ENCODE measurements at places on chromosomes 5 and 9.

GRCh38 chr5:107615299-107615817 lies 55.4 kb downstream of the EFNA5 start:
- DNase-seq = no peak

GRCh38 chr9:113741886-113742854 lies 133.9 kb upstream of the ZNF618 start:
- no peak for DNase-seq

GRCh38 chr9:27337236-27337635 lies 40.3 kb upstream of the EQTN start:
- DNase-seq = no peak

DNA sequence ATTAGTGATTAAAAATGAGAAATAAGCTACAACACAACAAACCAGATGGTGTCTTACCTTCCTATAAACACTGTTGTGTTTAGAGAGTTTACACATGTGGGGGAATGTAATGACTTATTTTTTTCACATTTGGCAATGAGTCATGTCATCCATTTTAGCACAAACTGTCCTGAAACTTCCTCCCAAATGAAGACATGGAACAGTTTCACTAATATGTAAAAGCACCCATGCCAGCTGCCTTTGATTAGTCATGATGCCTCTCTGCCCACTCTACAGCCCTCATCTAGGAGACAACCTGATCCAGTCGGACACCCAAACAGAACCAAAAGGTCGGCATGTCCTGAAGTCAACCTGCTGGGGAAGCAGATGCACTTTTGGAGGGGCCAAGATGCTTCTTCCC lies 98.2 kb downstream of the SEMA5A start:
- DNase-seq = no peak

DNA sequence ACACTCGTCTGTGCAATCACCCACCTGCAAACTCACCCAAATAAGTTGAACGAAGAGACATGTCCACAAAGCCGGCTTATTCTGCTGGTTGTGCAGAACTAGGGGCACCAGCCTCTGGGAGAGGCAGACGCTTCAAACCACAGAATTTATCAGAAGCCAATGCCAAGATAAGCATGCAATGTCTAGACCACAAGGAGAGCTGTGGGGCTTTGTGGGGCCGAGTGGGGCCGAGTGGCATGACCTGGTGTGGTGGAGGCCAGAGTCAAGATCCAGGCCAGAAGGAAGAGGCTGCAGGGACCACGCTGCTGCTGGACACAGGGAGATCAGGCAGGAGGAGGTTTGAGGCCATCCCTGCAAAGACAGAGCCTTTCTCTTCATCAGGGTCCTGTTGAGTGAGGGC lies 259.0 kb downstream of the IRX2 start:
- no peak for DNase-seq

- no peak for DNase-seq
Measured at GRCh38 chr9:100057624-100058023, 41.2 kb downstream of the ERP44 start.

DNA sequence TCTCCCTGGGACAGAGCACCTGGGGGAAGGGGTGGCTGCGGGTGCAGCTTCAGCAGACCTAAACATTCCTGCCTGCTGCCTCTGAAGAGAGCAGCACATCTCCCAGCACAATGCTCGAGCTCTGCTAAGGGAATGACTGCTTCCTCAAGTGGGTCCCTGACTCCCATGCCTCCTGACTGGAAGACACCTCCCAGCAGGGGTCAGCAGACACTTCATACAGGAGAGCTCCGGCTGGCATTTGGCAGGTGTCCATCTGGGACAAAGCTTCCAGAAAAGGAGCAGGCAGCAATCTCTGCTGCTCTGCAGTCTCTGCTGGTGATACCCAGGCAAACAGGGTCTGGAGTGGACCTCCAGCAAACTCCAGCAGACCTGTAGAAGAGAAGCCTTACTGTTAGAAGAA lies 77.2 kb downstream of the SLCO6A1 start:
- DNase-seq = no peak

DNA sequence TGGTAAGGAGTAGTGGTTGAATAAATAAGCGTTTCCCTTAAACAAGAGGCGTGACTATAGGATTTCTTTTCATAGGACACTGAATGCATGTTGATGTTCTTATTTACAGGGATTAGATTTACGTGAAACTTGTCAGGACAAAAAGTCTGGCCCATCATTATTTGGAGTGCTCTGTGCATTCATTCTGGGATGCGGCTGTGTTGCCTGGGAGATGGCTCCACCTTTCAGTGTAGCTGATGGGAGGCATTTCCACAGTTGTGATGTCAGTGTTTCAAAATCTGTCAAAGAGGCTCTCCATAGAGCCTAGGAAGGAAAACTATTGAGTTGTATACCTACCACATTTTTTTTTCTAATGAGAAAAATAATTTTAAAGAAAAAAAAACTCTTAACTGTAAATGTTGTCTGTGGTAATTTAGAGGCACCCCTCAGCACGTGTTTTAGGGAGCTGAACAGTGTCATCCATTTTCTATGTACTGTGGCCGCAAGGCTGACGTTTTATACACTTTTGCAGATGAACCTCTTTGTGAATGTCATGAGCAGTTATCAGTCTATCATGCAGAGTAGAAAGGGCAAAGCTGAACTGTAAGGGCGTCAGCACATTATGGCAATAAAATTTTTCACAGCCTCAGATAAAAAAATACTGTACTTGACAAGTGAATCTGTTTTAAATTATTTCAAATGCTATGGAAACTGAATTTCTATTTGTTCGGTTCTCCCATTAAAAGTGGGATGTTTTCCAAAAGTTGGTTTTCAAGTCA lies 202.7 kb downstream of the PBX3 start:
- DNase-seq = no peak

GRCh38 chr5:127647361-127647958 lies 1.4 kb upstream of the CTXN3 start:
- no peak for DNase-seq

DNA sequence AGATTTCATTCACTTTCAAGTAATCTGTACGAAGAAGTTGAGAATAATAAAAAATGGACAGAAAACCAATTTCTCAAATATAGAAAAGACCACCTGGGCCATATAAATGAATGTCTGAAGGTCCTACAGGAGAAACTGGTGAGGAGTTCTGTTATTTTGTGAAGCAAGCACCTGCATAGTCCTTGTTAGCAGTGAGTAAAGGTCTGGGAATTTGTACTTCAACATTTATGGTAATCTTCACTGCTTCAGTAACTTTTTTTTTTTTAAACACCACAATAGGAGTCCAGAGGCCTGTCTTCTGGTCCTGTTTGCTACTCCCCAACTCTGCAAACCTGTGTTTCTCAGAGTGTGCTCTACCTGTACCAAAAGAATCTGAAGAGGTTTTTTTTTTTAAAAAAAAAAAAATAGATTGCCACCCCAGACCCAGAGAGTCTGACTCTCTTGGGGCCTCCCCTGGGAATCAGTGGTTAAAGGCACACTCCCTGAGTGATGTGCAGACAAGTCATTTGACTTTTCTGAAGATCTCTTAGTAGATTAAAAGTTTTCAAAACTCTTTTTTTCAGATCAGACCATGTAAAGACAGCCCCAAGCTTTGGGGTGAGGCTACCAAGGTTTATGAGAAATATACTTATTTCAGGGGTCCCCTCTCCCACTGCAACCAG lies 55.5 kb downstream of the FAM81B start:
- DNase-seq = peak; percentile 61

- no peak for DNase-seq
Measured at GRCh38 chr9:72875221-72875620, 77.6 kb downstream of the ALDH1A1 start.

- no peak for DNase-seq
Measured at GRCh38 chr9:126763130-126763764, 41.6 kb upstream of the ZBTB43 start.

GRCh38 chr9:130433168-130433946 lies 11.4 kb upstream of the ASS1 start:
- no peak for DNase-seq

- no peak for DNase-seq
Measured at GRCh38 chr5:142939884-142940283, 169.7 kb downstream of the ARHGAP26 start.

GRCh38 chr9:126698251-126698650 lies 84.5 kb downstream of the LMX1B start:
- DNase-seq = no peak

GRCh38 chr5:170075696-170076095 lies 30.0 kb upstream of the FOXI1 start:
- no peak for DNase-seq

- DNase-seq = no peak
Measured at GRCh38 chr9:96135753-96136290, 166.2 kb downstream of the HSD17B3 start.

GRCh38 chr5:32503261-32503660 lies 58.7 kb upstream of the ZFR start:
- DNase-seq = no peak

GRCh38 chr5:133396814-133397213 lies 215.5 kb downstream of the FSTL4 start:
- no peak for DNase-seq

DNA sequence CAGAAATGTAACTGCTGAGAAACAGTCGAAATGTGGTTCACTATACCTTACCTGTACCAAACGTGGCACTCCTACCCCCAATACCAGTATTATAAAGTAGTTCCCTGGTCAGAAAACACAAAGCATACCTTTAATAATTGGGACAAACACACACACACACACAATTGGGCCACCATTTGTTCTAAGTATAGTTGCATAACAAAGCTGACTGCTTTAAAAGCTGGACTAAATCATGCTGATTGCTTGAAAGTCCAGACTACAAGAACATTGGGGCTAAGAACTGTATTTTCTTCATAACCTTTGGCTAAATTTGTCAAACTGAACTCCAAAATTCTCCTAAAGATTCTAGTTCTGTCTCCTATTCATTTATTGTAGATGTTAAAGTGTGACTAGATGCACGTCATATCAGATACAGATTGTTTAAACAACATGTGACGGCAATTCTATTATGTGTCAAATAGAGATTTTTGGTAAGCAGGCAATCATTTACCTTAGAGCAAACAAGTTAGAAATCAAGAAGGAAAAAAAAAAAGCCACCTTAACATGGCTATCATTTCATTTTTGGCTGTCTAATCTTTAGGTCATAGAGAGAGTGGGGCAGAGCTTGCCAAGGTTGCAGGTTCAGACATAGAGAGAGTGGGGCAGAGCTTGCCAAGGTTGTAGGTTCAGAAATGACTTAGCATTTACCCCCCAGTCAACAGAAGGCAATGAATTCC lies 265.1 kb downstream of the ARL15 start:
- no peak for DNase-seq

GRCh38 chr9:92071634-92072033 lies 43.6 kb downstream of the SPTLC1 start:
- DNase-seq = no peak

GRCh38 chr9:127007638-127008037 lies 93.1 kb downstream of the RALGPS1 start:
- DNase-seq = no peak

DNA sequence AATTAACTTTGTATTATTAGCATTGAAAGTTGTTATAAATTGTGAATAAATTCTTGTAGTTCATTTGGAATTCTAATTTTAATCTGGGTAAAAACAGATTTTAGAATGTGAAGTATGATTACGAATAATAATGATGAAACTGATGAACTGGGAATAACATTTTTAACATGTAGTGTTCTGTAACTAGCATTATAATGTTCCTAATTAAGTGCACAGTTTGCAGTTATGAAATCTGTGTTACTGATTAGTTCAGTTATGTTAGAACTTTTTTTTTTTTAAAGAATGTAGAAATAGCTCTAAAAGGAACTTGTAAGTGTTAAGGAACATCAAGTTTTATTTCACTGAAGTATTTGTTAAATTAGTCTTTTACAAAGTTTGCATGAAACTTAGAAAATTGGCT lies 48.9 kb upstream of the EIF4EBP3 start:
- DNase-seq = no peak

Measured in NCI-H226 (cell line).